ENCODE measurements at places on chromosomes 2 and 18. TPM values are rescaled to one million over a fixed set of nuclear protein-coding genes. Genes with fewer than 3 reads are reported as not detected.

ARPC2 gene
- 212 TPM for total RNA-seq

ZNF804A gene
- total RNA-seq: 0.16 TPM

DCDC2C gene
- total RNA-seq: 0.33 TPM

CRYBA2 gene
- total RNA-seq: not detected

SLC23A3 gene
- 3.4 TPM for total RNA-seq

MRPS5 gene
- total RNA-seq: 54.4 TPM

DUSP28 gene
- 8.8 TPM for total RNA-seq

MAP3K19 gene
- total RNA-seq: not detected

DNA sequence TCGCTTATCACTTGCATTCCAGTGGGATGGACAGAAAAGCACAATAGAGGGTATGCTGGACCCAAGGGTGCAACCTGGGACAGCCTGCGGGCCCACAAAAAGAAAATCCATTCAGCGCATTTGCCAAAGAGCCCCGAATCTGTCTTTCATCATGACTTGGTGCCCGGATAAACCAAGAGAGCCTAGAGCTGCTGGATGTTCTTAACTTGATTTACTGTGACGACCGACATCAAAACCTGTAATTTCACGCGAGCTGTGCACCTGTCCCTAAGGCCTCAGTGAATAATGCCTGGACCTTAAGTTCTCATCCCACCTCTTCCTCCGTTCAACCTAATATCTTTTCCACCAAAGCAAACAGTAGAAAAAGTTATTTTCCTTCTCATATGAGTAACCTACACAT is 115.5 kb upstream of the ACKR3 start:
- no peak for DNase-seq

DNA sequence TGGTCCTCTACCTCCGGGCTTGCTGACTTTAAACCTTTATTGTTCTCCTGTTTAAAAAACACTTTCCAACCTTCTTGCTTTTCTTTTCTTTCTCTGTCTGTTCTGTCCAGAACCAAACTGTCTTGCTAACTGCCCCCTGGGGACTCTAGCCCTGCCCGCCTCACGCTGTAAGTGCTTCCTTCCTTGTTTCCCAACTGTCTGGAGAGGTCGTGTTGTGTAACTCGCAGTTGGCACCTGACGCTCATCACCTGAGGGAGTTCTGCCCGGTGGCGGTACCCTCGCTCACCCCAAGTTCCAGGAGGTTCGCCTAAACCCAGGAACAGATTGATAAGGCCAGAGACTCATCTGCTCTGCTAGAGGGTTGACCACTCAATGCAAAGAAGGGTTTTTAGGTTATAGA is 123.4 kb downstream of the MTCL1 start:
- DNase-seq: no peak

DNA sequence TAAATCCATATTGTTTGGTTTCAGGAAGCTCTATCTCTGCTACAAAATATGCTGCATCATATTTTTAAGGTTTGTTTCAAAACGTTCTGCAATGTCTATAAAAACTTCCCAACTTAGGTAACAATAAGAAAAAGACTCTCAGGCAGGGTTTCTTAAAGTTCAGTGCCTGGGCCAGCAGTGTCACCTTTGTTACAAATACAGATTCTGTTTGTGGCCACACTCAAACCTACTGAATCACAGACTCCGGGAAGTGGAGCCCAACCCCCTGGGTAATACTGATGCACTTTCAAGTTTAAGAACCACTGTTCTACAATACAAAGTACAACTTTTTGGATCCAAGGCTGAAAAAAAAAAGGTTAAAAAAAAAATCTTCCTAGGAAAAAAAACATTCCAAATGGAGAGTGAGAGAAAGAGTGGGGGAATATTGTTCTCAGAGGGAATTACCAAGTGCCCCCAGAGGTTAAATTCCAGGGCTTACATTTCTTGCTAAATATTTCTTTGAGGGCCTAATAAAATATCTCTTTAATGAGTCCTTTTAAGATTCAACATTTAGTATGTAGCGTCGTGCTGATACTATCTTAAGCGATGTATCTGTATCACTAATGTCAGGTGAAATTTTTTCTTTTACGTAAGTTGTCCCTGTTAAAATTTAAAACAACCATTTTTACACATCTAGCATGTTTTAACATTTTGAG is 476.7 kb downstream of the TXNL1 start:
- no peak for DNase-seq

DNA sequence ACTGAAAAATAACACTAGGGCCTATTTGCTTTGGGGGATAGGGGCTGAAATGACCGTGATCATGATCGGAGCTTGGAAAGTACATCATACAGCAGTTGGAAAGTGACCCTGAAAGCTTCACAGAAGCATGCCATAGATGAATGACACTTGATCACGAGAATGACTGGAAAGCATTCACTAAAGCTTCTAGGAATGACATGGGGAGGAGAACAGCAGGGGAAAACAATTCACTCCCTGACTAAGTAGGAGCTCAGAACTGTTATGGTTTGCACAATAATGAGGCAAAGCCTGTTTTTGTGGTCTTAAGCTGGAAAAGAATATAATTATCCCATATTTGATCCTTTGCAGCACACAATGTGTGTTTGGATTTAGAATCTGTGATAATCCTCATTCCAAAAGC is 237.5 kb downstream of the NOL4 start:
- no peak for DNase-seq

DNA sequence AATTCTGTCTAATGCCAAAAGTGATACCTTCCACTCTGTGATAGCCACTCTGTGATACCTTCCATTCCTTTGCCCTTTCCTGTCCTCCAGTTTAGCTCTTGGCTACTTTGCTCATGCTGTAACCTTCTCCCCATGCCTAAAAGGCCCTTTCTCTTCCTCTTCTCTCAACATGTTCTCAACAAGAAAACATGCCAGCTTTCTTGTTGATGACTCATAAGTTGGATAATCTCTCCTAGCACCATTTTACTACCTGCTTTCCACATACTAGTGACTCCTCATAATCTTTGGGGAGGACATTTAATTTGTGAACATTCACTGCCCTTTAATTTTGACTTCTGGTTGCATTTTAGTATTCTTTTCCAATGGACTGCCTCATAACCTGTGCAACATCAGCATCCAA is 55.9 kb upstream of the NT5C1B start:
- DNase-seq: no peak

DNA sequence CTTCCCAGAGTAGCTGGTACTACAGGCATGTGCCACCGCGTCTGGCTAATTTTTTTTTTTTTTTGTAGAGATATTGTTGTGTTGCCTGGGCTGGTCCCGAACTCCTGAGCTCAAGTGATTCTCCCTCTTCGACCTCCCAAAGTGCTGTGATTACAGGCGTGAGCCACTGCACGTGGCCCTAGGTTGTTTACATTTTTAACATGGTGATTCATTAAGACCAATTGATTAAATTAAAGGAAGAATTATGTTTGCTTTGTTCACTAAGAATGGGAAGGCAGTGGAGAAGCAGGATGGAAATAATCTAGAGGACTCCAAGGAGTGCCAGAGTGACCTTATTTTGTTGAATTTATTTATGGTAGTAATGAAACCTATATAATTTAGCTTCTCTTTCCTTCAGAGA is 7.5 kb downstream of the LCLAT1 start:
- DNase-seq: no peak

GRCh38 chr2:7028846-7029245 is 111.6 kb downstream of the RNF144A start:
- DNase-seq: no peak

GRCh38 chr2:101003278-101003775 is 1.2 kb downstream of the RPL31 start:
- DNase-seq: no peak

DNA sequence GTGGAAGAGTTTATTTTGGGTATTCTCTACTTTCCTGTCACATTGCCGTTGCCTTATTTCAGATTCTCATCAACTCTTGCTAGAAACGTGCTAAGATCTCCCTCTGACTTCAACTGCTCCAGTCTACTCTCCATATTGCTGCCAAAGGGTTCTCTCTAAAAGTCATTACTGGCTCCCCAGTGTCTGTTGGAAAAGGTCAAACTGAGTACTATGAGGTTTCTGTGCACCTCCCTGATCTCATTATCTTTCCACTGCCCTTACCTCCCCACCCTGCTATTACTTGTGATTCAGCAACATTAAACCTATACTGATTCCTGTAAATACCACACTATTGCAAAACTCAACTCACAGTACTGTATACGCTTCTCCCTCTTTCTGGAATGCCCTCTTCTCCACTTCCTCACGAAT is 1.9 kb upstream of the KRCC1 start:
- no peak for DNase-seq

- no peak for DNase-seq
Observed at GRCh38 chr2:54429811-54430551, 26.1 kb upstream of the SPTBN1 start.

Data from breast epithelium (tissue), 4 donors.